ENCODE measurements at places on chromosomes 6 and 20.

DNA sequence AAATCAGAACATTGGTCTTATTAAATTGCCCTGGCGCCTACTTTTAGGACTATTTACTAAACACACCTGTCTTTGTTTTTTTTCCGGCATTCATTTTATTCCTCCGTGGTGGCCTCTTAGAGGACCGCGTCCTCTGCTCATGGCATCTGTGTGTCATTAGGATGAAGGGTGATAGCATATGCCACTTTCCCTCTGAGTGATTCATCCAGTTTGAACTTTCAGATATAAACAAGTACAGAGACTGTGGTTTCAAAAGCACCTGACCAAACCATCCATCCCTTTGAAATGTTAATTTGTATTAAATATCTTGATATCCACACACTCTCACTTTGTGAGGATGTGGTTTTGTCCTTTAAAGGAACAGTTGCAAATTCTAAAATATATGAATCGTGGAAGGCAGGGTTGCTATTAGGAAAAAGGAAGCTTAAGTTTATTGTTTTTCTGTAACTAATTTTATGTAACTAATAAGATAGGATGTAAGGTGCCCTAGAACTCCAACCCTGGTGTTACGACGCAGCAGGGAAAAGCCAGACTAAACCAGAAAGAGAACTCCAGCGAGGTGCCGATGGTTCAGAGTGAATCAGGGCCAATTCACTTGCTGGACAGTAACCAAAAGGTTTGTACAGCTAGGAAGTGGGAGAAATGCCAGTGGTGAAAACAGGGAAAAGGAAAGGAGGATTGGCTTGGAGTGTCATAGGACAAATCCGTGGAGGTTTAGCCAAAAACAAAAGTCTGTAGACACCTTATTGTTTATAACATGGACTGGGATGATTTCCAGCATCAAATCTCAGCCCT is 98.7 kb downstream of the SHLD1 start:
- DNase-seq: no peak

GRCh38 chr6:30544666-30545272 is 11.5 kb downstream of the GNL1 start:
- no peak for DNase-seq

DNA sequence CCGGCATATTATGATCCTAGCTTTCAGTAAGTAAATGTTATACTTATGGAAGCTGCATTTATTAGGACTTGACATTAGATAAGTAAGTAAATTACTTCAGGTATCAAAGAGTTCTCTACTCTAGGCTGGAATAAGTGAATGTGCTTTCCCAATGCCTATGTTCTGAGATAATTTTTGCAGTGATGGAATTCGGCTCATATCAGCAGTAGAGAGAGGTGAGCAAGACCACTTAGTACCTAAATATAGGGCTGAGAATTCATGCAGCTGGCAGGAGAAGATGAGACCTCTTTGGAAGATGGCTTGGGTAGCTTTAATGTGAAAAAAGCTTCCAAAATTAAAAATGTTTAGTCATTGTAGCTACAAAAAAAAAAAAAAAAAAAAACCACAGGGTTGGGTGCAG is 13.3 kb upstream of the BEND3 start:
- DNase-seq: no peak

DNA sequence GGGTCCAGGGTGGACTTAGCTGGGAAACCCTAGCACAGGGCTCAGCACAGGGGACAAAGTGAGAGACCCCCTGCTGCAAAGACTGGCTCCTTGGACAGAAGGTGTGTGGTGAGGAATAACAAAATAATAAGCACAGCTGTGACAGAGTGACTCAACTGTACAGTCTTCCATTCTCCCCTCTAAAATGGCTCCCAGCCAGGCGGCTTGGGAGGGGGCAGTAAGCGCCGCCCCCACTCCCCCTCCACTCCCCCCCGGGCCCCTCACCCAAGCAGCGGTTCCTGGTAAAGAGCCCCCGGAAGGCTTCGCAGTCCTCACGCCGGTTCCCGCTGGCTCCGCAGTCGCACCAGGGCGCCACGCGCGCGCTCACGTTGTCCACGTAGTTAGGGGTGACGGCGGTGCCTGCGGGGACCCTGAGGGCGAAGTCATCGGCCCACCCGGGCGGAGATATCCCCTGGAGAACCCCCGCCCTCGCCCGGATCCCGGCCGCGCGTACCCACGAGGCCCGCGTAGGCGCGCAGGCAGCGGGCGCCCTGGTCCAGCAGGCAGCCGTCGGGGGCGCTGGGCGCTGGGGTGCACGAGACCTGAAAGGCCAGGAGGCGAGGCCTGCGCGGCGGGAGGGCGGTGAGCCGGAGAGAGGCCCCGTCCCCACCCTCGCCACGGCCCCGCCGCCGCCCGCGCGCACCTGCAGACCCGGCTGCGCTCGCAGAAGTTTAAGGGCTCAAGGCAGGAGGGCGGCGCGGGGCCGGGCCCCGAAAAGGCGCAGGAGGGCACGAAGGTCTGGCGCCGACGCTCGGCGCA is 2.7 kb downstream of the GFRA4 start:
- no peak for DNase-seq

- DNase-seq: no peak
Observed at GRCh38 chr6:149043476-149044130, 273.9 kb upstream of the TAB2 start.

Data from T-helper 2 cell (primary cell).